ENCODE measurements at places on chromosomes 3 and 15. TPM values are rescaled to one million over a fixed set of nuclear protein-coding genes. Genes with fewer than 3 reads are reported as not detected.
A peak's percentile ranks its signal among the peaks of the same experiment; 100 is the strongest.

DYNLT2B gene
- total RNA-seq: 7.3 TPM

LRRC34 gene
- total RNA-seq: 4.2 TPM

RTP3 gene
- not detected for total RNA-seq

EFCAB12 gene
- 0.22 TPM for total RNA-seq

ADAMTSL3 gene
- 19.7 TPM for total RNA-seq

TRIM42 gene
- not detected for total RNA-seq

PROK2 gene
- not detected for total RNA-seq

SYNPR gene
- total RNA-seq: not detected

SCAANT1 gene
- not detected for total RNA-seq

FBXW12 gene
- not detected for total RNA-seq

CATSPER2 gene
- total RNA-seq: 5.0 TPM

PLS1 gene
- total RNA-seq: not detected

- DNase-seq: no peak
Measured at GRCh38 chr15:26443321-26443720, 329.5 kb downstream of the GABRB3 start.

DNA sequence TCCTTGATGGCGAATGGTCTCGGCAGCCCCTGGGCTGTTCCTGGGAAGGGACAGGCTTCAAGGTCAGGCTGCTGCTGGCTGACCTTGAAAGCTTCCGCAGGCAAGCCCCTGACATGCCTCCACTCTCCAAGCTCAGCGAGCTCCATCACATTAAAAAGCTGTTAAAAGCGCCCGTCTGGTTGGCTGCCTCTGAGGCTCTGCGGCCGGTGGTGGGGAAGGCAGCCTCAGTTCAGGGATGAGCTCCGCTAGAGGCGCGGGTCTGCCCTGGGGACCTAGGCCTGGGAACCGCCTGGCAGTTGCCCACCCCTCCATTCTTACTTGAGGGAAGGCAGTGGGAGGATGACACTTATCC, 103.8 kb downstream of the LINGO1 start:
- no peak for DNase-seq

GRCh38 chr3:29515451-29515850, 234.6 kb downstream of the RBMS3 start:
- DNase-seq: no peak

DNA sequence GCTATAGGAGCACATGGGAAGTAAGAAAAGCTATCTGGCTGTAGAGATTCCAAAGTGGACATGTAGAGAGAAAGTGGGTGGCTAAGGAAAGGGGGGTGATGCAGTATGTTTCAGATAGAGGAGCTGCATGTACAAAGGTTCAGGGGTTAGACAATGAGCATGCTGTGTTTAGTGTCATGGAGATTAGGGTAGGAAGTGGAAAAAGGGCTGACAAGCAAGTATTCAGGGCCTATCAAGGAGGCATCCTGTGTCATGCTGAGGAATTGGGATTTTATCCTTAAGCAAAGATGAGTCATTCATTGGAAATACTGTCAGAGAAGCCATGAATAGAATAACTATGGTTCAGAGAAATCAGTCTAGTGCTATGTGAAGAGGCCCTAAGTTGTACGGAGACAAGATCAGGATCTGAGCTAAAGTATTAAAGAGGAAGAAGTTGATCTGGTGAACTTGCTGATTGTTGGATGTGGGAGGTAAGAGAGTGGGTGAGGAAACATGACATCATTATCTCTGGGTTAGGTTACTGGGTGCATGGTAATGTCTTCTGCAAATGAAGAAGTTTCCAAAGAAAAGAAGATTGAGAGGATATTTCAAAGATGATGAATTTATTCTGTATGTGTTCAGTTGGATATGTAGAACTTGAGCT, 176.7 kb upstream of the GOLIM4 start:
- no peak for DNase-seq

GRCh38 chr15:73317651-73318462, 50.9 kb downstream of the HCN4 start:
- DNase-seq: no peak

DNA sequence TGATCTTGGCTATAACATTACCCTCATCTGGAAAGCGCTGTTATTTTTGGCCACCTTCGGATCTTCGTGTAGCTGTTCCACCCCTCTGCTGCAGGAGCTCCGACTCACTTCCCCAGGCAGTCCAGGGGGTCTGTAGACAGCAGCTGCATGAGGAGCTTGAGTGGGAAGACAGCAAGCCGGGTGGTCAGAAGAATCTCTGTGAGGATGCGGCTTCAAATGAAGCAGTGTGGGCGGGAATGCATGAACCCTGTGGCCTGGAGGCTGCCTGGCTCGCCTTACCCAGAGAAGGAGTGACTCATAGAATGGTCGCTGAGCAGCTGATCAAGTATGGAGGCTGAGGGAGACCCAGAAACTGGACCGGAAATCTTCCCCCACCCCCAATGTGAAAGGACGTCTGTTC, 45.2 kb upstream of the NR2F2 start:
- no peak for DNase-seq

GRCh38 chr3:117193390-117193789, 483.8 kb downstream of the TUSC7 start:
- DNase-seq: no peak

GRCh38 chr15:57079931-57080620, 161.6 kb downstream of the TCF12 start:
- no peak for DNase-seq

GRCh38 chr3:170346481-170347392, 10.8 kb upstream of the SKIL start:
- DNase-seq: no peak

DNA sequence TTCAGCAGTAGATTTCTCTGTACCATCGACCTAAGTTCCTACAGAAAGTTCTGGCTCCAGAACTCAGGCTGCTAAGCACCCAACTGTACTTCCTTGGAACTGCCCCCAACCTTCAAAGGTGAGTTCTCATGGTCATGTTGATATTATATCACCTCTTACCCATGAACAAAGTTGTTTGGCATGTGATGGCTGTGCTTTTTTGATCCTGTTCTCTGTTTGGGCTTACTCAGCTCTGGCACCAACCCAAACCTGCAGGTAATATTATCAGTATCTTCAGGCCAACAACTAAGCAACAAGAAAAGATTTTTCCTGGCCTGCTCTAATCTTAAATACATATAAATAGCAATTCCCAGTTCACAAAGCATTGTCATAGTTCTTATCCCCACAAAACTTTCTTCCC, 318.7 kb upstream of the LMCD1 start:
- no peak for DNase-seq

- no peak for DNase-seq
Measured at GRCh38 chr3:46284981-46285683, 42.9 kb downstream of the CCR3 start.

GRCh38 chr3:119967353-119968006, 126.8 kb downstream of the GSK3B start:
- DNase-seq: no peak

- DNase-seq: no peak
Measured at GRCh38 chr3:55468251-55468650, 18.9 kb downstream of the WNT5A start.

DNA sequence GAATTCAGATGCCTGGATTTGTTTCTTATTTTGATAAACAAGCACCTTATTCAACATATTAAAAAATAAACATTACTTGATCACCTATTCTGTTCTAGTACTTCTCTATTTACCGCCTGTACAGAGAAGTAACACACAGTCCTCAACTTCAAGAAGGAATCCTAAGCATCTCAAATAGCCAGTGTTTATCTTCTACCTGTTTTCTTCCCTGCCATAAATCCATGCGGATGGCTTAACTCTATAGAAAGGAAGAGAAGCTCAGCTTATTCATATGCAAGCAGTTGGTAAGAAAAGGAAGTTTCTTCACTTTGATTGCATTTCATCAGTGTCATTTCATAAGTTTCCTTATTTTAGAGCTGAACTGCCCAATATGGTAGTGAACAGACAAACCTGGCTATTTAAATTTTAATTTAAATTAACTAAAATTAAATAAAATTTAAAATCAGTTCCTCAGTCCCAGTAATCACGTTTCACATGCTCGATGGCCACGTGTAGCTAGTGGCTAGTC, 210.0 kb upstream of the PEX5L start:
- no peak for DNase-seq

DNA sequence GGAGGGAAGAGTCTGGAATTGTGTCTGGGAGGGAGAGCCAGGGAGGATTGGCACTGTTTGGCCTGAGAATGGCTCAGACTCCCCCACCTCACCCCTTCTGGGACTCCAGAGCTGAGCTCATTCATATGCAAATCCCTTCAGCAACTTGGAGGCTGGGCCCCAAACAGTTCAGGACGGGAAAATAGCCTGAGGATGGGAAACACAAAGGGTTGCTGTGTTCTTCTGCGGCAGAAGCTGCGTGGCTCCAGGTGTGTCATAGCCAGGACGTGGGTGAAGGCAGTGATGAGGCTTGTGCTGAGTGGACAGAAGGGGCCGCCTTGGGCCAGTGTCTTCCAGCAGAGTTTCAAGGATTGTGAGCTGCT, 16.6 kb downstream of the MASP1 start:
- DNase-seq: no peak

DNA sequence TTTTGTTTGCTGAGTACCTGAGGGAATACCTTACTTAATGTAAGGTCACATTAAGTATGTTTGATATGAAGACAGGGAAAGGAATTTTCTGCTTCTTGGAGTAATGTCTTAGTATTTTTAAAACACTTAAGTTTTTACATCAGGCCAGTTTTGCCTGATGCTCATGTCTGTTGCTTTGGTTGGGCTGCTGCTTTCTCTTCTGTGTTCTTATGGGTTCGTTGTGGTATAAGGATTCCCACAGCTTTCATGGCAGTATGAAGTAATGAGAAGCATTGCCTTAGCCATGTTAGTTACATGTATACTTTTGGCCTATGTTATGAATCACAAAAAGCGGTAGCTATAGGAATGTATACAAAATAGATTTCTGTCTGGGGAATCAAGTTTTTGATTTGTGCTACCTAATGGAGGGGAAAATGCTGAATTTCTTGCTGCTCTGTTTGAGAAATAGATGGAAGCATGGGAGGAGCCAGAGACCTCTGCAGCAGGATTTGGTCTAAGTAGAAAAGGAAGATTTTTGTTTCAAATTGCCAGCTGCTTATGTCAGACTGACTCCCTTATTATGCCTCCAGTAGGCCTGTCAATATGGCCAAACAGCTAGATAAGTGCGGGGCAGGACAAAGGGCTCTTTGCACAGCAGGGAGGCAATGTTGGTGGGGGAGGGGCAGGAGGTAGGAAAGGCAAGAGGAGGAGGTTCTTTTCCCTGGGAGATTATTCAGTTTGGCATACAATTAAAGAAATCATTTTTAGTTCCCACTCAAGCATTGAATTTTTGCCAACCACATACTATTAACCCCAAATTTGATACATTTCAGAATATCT, 5.2 kb downstream of the SETD5 start:
- no peak for DNase-seq

DNA sequence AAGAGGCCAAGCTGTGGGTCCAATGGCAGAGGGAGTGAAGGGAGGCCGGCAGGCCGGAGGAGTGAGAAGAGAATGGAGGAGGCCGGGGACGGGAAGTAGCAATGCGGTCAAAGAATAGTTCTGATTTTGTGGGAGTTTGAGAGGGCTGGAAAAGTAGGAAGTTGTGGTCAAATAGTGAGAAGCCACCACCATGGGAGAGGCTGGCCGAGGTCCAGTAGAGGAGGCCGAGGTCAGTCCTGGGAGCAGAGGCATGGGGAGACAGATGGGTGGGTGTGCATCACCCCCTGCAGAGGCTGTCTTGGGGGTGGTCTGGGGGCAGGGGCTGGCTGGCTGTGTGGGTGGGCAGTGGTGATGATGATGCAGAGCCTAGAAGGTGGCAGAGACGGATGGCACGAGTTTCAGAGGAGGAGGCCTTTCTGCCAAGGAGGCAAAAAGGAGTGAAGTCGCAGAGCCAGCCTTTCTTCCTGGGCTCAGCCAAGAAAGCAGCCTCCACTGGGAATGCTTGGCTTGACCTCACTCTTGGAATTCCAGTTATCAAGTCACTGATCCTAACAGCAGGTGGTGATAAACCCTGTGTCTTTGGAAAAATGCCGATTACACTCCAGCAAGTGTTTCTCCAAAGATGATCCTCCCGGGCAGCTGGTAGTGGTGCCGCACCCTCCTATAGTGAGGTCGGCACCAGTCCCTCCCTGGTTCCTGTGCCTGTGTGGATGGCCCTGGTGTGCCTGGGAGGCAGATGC, 57.3 kb downstream of the ARNT2 start:
- DNase-seq: peak; percentile 13

- DNase-seq: no peak
Measured at GRCh38 chr15:57328479-57328878, 47.8 kb upstream of the CGNL1 start.

DNA sequence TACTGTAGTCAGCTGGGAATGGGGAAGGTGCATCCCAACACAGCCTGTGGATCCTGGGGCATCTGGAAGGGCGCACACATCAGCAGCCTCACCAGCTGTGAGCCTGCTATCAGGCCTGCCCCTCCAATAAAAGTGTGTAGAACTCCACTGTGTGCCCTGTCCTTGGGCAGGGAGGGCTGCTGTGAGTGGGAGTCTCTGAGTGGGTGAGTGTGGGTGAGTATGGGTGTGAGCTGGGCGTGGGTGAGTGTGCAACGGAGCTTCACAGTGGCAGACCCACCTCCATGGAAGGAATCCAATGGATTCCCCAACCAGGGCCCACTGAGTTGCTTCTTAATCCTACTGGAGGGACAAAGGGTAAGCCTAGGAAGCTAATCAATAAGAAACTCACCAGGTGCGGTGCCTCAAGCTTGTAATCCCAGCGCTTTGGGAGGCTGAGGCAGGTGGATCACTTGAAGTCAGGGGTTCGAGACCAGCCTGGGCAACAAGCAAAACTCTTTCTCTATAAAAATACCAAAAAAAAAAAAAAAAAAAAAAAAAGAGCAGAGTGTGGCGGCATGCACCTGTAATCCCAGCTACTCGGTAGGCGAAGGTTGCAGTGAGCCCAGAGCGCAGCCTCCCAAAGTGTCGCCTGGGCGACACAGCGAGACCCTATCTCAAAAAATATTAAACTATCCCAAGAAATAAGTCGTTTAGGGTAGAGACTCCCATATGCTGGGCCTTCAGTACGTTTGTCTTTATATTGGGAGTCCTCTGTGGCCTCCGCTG, 555 bp upstream of the RCCD1 start:
- no peak for DNase-seq

DNA sequence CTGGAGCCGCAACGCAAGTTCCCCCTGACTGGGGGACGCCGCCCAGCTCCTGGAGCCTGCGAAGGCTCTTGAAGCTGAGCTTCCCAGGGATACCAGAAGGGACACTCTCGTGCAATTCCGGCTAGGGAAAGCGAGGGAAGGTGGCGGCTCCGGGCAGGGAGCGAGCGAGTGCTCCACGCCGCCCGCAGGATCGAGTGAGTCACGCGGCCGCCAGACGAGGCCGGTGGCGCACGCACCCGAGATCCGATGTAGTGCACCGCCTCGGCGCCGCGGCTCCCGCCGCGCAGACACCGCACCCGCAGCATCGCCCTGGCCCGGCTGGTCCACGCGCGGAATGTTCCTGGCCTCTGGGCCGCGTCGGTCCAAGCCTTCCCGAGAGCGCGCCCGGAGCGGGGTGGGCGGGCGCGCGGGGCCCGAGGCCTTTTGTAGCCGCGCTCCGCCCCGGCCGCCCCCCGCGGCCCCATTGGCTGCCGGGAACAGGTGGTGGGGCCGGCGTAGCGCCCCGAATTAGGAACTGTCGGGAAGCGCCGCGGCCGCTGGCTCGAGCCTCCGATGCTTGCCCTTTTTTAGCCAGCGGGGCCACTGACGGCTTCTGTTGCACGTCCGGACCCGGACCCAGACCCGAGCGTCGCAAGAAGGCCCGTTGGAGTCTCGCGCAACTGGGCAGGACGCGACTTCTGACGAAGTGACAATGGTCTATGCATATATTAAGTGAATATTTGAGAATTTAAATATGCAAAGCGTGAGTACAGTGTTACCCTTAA, at the start of gene GATM:
TSS of gene GATM (minus strand) at position 396 of the 764 bp plus-strand sequence. CDS start at position 305, 91 bp downstream.
- DNase-seq: peak; percentile 37

All from tibial nerve (tissue), 4 donors.